ENCODE measurements at places on chromosomes 3 and 15.
A peak's percentile ranks its signal among the peaks of the same experiment; 100 is the strongest.

DNA sequence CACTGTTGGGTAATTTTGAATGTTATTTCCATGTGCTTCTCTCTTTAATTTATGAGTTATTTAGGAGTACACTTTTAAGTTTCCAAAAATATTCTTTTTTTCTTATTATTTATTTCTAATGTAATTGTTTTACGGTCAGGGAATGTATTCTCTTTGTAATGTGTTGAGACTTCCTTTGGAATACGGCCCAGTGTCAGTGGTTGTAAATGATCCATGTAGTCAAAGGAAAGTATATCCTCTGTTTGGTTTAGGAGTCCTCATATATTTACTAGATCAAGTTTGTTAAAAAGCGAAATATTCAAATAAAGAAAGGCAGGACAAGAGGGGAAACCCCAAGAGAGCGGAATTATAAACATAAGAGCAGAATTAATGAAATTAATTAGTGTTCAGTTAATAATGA is 49.0 kb upstream of the ADGRG7 start:
- no peak for DNase-seq

DNA sequence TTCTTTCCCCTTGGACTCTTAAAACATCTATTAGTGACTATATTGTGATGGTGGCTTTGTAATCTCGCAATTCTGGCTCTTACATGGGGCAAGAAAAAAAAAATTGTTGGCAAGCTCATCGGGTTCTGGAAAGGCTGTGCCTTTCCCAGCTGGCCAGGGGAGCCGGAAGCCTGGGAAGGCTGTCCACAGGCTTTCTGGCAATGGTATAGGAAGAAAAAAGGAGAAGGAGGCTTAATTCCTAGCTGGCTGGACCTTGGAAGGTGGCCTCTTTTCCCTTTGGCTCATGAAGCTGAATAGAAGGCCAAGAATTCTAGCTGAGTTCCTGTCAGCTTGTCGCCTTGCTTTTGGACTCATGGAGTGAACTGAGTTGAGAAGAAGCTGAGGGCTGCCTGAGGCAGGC is 243.5 kb upstream of the SEMA6D start:
- DNase-seq = no peak

DNA sequence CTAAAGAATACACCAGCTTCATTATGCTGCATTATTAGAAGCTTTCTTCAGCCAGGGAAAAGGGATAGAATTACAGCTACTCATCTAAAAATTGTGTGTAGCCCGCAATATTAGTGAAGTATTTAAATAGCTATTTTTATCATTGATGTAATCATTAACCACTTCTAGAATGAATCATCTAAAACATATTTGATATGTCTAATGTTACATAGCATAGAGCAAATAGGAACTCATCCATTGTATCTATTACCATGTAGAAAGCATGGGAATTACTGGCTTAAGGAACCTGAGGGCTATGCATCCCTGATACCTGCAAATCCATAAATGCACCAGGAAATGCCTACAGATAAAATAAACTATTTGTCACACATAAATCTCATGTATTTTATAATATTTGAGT is 54.5 kb upstream of the VGLL3 start:
- DNase-seq = no peak

GRCh38 chr15:44216958-44217357 is 21.9 kb upstream of the FRMD5 start:
- DNase-seq = no peak

- peak; percentile 24 for DNase-seq
These were observed 27.3 kb downstream of the ADCY5 start for GRCh38 chr3:123421353-123422174.

DNA sequence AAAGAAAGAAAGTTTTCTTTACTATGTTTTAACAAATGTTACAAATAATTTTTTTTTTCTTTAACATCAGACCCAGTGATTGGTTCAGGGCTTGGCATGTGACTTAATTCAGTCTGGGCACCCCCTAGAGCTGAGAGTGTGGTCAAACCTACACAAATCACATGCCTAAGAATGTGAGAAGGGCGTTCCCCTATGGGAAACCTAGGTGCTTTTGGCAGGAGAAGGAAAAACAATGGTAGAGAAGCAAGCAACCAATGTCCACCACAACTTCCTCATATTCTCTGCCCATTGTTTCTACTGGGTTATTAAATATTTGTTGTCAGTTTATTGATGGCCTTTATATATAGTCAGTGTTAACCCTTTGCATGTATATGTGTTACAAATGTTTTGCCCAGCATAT is 21.4 kb upstream of the PIAS1 start:
- DNase-seq = no peak

DNA sequence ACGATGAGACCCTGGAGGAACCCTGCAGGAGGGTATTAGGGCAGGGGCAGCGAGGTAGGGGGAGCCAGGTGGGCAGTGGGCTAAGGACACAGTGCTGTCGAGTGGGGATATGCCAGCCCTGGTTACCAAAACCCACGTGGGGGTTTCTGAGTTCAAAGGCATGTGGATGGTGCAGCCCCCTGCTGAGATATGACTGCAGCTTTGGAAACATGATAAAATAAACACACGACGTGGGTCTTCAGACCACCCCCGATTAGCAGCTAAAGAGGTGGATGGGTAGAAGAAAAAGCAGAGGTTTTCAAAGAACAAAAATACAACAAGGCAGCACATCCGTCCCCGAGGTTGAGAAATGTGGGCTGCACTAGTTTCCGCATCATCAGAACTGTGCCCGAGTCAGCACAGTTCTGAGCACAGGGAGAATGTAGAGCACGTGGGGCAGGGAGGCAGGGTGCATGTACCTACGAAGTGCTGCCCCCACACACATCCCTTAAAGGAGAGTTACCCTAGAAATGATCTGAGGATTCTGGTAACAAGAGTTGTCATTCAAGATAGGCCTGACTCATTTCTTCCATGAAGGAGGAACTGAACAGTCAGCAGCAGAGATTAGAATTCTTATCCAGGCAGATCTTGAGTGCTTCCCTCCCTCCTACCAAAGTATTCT is 121.3 kb downstream of the RPLP1 start:
- DNase-seq = peak; percentile 94

GRCh38 chr15:60511351-60512031 is 32.5 kb upstream of the ICE2 start:
- no peak for DNase-seq

DNA sequence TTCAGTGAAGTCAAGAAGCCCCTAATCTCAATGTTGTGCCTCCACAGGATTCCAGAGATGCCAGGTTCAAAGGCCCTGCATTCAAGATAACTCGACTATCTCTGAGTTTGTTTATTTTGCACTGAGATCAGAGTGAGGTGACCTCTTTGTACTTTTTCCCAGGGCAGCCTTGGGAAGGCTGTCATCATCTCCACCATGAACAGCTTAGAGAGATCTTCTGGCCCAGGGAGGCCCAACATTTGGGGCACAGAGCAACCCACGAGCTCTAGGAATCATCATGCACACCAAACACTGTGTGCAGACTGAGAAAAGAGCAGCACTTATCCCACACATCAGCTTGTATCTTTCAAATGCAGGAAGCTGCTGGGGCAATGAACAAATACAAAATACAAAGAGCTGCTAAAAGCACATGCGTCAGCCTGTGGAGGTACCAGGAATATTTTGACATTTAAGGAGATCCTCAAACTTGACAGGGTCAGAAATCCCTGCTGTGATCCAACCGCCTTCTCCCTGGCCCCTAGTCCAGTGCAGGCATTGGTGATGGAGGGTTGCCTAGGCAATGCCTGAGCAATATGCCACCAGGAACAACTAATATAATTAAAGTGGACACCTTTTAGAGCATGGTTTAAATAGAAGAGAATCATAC is 33.6 kb downstream of the TRIM42 start:
- no peak for DNase-seq

DNA sequence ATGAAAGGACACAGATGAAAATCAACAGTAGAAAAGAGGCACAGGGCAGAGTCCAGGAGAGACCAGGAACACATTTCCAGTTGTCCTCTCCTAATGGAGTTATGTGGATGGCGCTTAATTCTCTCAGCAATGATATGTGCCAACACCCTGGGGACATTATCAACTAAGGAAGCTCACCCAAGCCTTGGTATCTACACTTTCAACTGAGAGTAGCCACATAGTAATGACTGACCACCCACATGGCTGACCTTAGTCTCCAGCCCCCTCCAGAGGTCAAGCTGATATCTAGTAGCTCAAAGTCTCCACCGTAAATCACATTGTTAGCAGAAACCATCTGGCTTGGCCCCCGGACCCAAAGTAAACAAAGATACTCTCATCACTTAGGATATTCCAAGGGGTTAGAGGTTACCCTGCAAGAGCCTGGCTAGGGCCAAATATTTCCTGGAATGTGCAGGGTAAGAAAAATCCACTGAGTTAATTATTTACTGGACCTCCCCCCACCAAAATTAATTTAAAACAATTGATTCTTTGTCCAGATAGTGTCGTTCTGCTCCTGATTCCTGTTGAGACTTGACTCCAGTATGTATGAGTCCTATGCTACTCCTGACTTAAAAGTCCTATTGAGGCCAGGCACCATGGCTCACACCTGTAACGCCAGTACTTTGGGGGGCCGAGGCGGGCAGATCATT is 24.8 kb downstream of the GABRR3 start:
- no peak for DNase-seq

DNA sequence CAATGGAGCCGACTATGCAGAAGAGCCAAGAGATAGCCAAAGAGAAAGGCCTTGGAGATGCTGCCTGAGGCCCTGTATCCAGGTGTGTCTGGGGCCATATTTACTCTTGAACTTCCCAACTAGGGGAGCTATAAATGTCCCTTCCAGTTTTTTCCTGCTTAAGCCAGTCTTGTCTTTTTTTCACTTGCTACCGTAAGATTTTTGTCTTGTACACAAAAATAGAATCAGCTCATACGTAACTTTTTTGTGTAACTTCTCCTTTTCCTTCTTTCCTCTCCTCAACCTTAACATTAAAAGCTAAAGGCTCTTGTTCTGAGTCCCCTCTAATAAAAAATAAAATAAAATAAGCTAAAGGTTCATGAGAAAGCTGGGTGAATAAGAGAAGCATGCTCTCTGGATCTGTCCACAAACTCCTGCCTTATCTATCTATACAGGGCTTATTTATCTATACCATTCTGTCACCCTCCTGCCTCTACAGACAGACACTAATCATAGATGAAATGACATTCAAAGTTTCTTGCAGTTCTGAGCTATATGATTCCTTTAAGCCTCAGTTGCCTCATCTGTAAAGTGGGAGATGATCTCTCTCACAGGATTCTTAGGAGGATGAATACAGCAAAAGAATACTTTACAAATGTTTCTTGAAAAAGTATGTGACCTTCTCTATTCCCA is 4.6 kb downstream of the SUMF1 start:
- no peak for DNase-seq

- no peak for DNase-seq
These were observed 271.1 kb downstream of the DIPK2A start for GRCh38 chr3:144242747-144243146.

DNA sequence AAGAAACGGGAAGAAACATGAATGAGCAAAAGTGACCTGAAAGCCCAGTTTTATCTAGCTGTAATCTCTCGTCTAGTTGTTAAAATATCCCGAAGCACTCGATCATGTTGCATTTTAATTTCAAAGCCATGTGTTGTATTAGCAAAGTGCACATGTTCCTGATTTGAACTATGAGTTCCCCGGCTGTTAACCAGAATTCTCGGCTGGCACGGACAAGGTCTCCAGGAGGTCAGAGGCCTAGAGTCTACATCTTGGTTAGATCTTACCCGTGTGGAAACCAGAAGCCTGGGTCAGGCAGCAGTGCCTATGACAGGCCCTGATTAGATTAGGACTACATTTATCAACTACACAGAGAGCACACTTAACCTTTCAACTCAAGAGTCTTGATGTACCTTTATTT is 195.8 kb downstream of the CDIN1 start:
- no peak for DNase-seq

GRCh38 chr3:123559040-123559861 is 25.6 kb downstream of the HACD2 start:
- peak; percentile 46 for DNase-seq

DNA sequence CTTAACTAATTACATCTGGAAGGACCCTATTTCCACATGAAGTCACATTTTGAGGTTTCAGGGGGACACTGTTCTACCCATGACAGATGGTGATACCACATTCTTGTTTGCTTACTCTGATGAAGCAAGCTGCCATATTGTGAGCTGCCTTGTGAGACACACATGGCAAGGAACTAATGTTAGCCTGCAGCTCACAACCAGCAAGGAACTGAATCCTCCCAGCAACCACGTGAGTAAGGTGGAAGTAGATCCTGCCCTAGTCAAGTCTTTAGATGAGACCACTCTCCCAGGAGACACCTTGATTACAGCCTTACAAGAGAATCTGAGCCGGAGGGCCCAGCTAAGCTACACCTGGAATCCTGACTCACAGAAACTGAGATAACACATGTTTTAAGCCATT is 160.1 kb downstream of the PDE8A start:
- DNase-seq = no peak

- DNase-seq = no peak
These were observed 62.7 kb downstream of the RHCG start for GRCh38 chr15:89433686-89434085.

- DNase-seq = no peak
These were observed 138.2 kb downstream of the PLD1 start for GRCh38 chr3:171672124-171672523.

DNA sequence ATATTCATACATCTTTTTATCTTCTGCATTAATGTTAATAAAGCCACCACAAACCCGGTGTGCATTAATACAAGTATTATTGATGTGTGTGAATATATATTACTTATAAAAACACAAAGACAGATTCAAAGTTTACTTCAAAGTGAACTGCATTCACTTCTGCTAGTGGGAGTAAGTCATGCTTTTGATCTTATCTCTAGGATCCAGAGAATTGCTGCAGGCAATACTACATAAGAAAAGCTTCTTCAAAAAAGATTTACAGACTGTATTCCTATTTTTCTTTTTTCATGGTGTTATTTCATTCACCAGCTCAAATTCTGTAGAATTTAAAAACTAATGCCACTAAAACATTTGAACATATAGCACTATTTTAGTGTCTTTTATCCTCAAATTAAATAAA is 87.5 kb upstream of the CBLB start:
- peak; percentile 27 for DNase-seq

DNA sequence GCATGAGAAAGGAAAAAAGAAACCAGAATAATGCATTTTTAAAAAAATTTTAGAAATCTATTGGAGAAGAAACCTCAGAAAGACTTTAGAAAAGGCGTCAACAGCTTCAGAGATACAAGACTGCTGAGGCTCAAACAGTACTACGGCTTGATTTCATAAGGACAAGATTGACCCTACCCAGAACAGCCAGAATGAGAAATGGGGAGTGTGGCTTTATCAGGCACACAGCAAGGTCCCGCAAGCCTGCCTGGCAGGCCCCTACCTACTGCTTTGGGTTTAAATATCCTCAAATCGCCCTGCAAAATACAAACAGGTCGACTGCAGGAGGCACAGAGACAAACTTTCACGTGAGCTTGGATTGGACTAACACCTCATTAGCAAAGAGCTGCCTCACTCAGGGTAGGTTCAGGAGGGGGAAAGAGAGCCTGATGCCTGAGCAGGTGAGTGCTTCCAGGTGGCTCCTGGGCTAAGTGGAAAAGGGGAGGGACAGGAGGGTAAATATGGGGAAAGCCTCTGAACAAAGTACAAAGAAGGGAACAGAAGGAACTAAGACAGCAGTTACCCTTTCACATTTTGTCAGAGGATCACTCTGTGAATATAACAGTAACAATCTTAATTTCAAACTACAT is 87.5 kb downstream of the RORA start:
- no peak for DNase-seq

GRCh38 chr3:98390366-98390765 is at the start of gene OR5K3:
TSS of gene OR5K3 (plus strand) at chr3:98390666. CDS start at chr3:98390666, 0 bp downstream.
- DNase-seq = no peak

Measured in amniotic epithelial cell (primary cell).